ENCODE measurements at places on chromosomes 6 and 20. TPM values are rescaled to one million over a fixed set of nuclear protein-coding genes. Genes with fewer than 3 reads are reported as not detected.
A peak's percentile ranks its signal among the peaks of the same experiment; 100 is the strongest.

DNA sequence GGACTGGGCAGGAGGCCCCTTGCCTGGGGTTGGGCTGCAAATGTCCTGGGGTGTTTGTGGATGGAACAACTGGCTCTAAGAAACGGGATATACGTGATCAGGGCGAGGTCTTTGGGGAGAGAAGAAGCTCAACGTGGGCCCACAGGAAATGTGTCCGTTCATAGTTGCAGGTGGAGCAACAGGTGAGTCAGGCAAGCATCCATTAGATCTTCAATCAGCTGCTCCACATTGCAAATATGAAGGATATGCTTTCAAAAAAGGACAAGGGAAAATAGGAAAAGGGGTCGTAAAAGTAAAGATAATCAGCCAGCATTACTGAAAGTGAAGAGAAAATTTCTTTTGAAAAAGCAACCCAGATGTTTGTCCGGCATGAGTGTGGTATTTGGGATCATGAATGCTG lies 251.0 kb downstream of the CDH4 start:
- DNase-seq: no peak

The RRBP1 gene
- 20.0 TPM for total RNA-seq

DNA sequence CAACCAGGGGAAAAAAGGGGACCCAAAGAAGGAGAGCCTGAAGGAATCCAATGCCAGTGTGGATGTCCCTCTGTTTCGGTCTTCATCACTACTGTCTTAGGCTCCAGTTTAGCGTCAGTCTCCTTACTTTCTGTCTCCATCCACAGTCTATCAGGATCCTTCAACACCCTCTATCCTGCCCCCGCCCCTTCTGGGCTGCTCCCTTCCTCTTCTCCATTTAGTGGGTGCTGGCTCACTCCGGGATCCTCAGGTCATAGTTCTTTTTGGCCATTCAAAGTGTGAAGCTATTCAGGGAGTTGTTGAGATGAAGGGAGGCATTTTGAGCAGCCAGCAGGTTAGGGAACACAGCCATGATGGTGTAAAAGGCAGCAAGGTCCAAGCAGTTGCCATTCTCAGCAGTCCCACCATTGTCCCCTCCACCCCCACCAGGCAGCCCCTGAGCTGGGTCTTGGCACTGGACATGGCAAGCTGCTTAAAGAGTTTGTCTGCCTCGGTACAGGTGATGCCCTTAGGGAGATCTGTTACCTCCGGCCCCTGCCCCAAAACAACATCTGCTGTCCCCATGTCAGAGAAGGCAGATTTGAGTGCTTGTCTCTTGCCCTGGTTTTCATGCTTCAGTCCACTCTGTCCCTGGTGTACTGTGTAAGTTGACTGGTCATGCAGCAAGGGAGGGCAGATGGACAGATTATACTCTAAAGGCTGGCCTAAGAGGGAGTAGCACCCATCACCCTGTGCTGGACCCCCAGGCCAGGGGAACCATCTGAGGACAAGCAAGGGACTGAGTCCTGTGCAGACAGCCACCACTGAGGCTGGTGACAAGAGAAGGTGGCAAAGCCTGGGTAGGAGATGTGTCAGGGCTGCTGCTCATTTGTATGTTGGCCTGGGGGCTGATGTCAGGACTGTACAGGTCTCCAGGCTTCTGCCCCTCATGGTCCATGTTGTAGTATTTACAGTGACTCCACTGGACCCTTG lies 842.0 kb downstream of the HACE1 start:
- no peak for DNase-seq

GRCh38 chr6:141097471-141097870 lies 1035.3 kb upstream of the GJE1 start:
- no peak for DNase-seq

DNA sequence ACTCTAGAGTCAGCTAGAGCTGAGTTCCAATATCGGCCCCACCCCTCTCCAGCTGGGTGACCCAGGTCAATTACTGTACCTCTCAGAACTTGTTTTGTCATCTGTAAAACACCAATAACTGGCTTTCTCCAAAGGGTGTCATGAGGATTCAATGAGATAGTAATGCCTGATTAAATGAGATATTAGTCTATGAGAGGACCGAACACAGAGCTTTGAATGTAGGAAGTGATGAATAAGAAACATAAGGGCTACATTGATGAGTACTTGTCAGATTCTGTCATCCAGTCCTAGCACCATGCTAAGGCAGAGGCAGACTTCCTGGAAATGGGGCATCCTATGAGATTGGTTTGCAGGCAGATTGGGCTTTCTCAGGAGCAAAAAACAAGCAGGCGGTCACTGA lies 20.2 kb downstream of the BPI start:
- no peak for DNase-seq

The ACTL10 gene
- total RNA-seq: 1.0 TPM

The SPACA1 gene
- total RNA-seq: not detected

DNA sequence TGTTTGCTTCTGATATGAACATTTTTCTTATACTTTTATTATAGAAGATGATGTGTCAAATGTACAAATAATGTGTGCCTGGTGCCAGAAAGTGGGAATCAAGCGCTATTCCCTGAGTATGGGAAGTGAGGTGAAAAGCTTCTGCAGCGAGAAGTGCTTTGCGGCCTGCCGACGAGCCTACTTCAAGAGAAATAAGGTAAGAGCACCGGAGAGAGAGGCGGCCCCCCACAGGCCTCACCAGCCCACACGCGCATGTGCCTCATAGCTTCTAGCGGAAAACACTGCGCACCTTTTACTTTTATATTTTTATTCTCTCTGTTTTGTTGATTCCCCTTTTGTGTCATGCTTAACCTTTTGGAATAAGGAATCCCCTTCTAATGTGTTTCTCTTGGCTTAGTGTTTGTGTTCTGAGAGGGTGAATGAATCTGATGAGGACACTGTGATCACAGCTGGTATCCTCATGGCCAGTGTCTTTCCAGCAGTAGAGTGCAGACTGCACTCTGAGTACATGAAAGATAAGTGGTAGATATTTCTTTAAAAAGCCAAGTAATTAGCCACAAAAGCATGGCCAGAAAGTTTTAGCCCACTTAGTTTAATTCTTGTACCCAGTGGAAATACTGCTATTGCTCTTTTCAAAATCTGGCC lies 43.6 kb downstream of the SOBP start:
- DNase-seq: no peak

The LINC00237 gene
- total RNA-seq: not detected

DNA sequence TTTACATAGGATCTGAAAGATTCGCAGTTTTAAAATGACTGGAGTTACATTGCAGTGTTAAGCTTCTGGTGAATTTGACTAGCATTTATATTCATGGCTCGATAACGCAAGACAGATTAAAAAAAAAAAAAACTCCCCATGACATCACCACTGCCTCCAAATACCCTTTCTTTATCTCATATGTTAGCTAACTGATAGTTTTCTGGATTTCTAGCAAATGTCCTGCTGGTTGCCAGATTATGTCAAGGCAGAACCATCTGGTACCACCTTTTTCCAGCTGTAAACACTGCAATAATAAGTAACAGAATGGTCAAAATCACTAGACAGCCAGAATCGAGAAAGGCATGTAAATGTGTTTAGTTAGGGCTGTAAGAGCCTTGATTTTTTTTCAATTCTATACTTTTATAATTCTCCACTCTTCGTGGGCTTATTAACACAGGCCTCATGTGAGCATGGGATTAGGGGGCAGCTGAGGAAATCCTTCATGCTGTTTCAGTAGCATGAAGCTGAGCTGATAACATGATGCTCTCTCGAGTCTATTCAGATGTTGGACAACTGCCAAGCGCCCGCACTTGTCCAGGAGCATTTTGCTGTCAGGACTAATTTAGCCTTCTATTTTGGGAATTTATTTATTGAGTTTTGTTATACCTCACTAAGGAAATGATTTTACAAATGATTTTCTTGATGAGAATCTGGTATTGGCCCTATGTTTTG lies 166.0 kb upstream of the SCGN start:
- no peak for DNase-seq

The DLL1 gene
- 3.5 TPM for total RNA-seq

DNA sequence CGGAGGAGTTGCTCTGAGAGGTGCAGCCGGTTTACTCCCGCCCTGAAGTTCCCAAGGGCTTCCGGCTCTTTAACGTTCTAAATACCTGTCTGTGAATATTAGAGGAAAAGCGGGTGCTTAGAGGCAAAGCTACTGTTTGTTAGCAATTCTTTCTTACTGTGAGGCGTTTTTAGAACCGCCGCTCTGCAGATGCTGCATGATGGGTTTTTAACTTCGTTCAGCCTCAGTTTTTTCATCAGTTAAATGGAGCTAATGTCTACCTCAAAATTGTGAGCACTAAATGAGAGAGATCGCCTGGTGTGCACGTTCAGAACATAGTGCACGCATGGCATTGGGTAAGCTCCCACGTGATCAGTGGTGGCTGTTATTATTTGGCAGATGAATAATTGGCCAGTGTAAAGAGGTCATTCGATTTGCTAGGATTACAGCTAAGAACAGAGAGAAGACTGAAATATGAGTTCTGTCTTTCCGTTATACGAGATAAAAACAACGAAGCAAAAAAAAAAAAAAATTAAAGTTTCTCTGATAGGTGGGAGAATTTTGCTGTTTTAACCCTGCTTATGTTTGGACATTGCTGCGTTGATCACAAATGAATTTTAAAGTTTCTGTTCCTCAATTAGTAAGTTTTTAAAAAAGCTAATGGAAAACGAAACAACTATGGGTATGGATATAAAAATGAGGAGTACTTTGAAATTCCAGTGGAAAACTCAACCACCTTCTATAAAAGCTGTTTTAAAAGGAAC lies 660 bp upstream of the TFB1M start:
- DNase-seq: peak; percentile 75

DNA sequence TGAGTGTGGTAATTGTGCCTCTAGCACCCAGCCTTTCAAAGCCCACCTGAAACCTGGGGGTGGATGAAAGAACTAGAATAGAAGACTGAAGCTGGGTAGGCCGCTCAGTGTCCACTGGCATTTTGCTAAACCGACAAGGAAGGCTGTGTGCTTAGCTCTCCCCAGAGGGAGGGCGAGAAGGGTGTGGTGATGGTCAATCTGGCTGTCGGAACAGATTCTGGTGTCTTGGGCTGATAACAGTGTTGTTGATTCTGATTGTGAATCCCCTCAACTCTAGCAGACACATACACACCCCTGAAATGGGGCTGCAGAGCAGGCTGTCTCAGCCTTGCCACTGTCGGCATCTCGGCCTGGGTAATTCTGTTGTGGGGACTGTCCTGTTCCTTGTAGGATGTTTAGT lies 4.1 kb upstream of the BPHL start:
- DNase-seq: no peak

The FAM83B gene
- total RNA-seq: not detected

The RXRB gene
- 50.4 TPM for total RNA-seq

- DNase-seq: no peak
Observed at GRCh38 chr20:40104959-40105358, 584.1 kb downstream of the MAFB start.

DNA sequence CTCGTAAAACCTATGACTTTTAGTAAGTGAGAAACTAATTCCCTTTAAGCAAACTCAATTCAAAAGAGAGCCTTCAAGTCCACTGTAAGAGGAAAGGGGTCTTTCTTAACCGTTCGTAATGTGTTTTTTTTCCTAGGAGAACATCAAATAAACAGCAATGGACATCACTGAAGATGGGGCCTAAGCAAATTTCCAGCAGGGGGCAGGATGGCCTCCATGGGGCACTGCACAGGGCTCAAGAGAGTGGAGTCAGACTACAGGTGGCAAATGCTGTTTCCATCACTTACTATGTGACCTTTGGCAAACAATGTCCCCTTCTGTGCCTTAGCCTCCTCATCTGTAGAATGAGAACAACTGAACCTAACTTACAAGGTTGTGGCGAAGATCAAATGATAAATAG lies 88.7 kb downstream of the ARHGAP18 start:
- peak; percentile 54 for DNase-seq

DNA sequence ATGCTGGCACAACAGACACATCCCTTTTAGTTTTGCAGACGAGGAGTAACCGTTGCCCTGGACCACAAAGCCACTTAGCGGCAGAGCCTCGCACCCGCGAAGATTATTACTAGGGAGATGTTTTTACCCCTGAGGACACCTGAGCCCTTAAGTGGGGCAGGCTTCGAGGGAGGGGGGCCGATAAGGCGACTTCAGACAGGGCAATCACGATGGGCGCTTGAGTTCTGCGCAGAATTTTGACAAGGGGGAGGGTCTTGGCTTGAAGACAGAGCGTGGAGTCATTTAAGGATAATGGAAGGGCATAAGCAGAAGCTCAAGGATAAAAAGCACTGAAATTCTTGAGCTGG lies 650 bp upstream of the TTK start:
- peak; percentile 39 for DNase-seq

DNA sequence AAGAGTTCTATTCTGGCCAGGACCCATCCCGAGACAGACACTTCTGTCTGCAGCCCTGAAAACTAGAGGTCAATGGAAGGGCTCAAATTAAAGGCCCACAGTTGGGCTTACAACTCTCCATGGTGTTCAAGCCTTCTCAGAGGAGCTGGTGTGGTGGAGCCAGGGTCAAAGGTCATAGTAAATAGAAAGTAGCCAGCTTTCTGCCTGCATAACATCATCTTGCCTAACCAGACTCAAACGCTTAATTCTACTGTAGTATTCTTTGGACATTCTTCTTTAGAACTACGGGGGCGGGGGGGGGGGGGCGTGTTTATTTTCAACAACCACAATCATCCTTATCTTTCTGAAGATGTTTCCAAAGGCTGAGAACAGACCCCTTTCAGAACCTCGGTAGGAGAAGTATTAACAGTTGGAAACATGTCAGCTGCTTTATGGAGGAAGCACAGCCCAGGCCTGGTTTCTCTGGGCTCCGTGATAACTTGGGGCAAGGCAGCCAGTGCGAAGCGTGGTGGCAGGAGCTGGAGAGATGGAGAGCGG lies 1.5 kb upstream of the RREB1 start:
- no peak for DNase-seq

- no peak for DNase-seq
Observed at GRCh38 chr6:37928217-37928616, 108.7 kb downstream of the ZFAND3 start.

The INSM1 gene
- 0.25 TPM for total RNA-seq

- no peak for DNase-seq
Observed at GRCh38 chr20:37971561-37972127, 61.6 kb downstream of the TTI1 start.

DNA sequence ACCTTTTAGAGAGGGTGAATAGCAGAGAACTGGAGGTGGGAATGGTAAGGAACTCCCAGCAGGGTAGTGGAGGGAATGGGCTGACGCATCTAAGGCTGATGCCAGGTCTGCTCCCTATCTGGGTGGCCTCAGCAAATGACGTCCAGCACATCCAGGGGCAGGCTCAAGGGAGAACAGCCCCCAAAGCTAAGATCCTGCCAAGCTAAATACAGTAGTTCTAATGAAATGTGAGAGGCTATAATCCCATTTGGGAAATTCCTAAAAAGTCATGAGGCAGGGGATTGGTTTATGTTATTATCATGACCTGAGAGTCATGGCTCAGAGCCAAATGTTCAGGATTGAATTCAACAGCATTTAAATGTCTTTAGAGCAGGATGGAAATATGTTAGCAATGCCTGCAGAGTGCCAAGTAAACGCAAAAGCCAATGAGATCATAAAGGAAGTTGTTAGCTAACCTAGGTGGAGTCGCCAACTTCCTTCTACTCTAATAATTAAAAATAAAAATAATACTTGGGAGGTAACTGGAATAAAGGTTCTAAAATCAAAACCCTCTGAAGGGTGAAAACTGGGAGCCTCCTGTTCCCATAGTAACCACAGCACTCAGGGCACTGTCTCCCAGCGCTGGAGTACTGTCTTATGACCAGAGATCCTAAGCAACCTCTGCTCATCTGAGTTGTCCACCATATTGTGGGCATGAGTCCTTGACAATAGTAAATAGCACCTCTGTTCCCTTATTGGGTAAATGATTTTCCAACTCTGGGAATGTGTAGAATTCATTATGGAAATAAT lies 34.8 kb downstream of the IYD start:
- DNase-seq: no peak

- no peak for DNase-seq
Observed at GRCh38 chr6:150406948-150407347, 38.1 kb downstream of the IYD start.

The FAM184A gene
- 13.5 TPM for total RNA-seq

Data from activated naive CD4-positive, alpha-beta T cell treated with anti-CD3 and anti-CD28 coated beads for 36 hours (primary cell).